Adrenal gland (tissue), 19 donors: ENCODE measurements at places on chromosomes 7 and 10. TPM values are rescaled to one million over a fixed set of nuclear protein-coding genes. Genes with fewer than 3 reads are reported as not detected.

Gene AQP1
- 17.6 TPM for polyA plus RNA-seq

Gene SPDYE6
- not detected for polyA plus RNA-seq

Gene SLC29A3
- 3.1 TPM for polyA plus RNA-seq

GRCh38 chr7:36305226-36305625 lies 84.4 kb upstream of the ANLN start:
- no peaks in the 10 kb centered on the region for H3K36me3 ChIP-seq
- H3K27me3 ChIP-seq = no peaks in the 10 kb centered on the region
- H3K27ac ChIP-seq = no peak overlapping the region
- H3K4me1 ChIP-seq = peaks cover 6% of the 10 kb centered on the region

Gene TLX1
- not detected for polyA plus RNA-seq
